ENCODE measurements at places on chromosomes 13 and 19.

DNA sequence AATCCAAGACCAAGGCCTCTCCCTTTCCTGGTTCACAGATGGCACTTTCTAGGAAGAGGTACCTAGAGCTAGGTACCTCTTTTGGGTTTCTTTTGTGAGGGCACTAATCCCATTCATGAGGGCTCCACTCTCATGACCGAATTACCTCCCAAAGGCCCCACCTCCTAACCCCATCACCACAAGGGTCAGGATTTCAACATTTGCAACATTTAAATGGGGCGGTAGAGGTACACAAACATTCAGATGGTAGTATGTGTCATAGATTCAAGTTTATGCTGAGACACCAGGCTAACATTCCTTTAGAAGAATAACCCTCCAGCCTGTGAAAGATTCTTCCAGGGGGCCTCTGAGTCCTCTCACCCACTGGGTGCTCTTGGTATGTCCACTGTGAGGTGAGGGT, 116.3 kb downstream of the FOXO1 start:
- DNase-seq = peak; percentile 75

- no peak for DNase-seq
Measured at GRCh38 chr19:32868206-32868950, 1.2 kb downstream of the SLC7A9 start.

- no peak for DNase-seq
Measured at GRCh38 chr19:495402-496111, 729 bp upstream of the MADCAM1 start.

- no peak for DNase-seq
Measured at GRCh38 chr13:35140321-35140720, 198.3 kb downstream of the NBEA start.
